ENCODE measurements at places on chromosomes 1 and 21.
A peak's percentile ranks its signal among the peaks of the same experiment; 100 is the strongest.

- DNase-seq: no peak
Observed at GRCh38 chr1:218953386-218953785, 220.3 kb upstream of the LYPLAL1 start.

DNA sequence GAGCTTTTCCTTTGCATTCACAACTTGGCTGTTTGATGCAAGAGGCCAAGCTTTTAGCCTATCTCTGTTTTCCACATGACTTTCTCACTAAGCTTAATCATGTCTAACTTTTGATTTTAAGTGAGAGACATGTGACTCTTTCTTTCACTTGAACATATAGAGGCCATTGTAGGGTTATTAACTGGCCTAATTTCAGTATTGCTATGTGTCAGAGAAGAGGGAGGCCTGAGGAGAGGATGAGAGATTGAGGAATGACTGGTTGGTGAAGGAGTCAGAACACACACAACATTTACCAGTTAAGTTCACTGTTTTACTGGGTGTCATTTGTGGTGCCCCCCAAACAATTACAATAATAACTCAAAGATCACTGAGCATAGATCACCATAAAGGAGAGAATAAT is 193.5 kb downstream of the CYYR1 start:
- no peak for DNase-seq

DNA sequence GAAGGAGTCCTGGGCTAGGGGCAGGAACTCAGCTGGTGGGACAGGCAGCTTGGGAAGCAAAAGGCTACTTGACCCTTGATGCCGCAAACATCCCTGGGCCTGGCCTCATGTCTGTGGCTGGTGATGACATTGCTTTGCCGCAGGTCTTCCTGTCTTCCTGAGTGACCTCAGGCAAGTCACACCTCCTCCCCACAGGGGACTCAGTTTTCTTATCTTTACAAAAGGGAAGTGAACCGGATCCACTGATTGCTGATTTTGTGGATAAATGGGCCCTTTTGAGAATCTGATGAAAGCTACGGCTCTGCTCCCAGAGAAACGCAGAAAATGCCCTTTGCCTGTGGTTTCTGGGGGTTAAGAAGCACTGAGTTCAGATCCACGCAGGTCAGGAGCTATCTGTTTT is 20.7 kb downstream of the PLOD1 start:
- no peak for DNase-seq

DNA sequence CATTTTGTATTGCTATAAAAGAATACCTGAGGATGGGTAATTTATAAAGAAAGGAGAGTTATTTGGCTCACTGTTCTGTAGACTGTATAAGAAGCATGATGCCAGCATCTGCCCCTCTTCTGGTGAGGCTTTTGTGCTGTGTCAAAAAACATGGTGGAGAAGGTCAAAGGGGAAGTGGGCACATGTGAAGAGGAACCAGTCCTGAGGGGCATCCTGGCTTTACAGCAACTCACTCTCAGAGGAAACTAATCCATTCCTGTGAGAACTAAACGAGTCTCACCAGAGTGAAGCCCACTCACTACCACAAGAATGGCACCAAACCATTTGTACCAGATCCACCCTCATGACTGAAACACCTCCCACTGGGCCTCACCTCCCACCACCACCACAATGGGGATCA is 18.8 kb upstream of the SELP start:
- DNase-seq: no peak

DNA sequence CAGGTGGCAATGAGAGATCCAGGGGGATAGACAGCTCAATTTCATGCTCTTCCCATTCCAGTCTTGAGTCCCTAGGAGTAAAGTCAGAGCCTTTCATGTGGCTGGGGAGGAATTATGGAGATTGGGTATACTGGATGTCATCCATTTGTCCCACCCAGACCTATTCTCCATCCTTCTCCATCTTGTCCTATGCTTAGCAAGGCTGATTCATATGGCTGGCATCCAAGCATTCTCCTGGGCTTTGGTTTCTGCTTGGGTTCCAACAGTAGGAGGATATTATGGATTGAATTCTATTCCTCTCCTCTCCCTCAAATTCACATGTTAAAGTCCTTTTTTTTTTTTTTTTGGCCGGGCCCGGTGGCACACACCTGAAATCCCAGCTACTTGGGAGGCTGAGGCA is 3.8 kb upstream of the CDC20 start:
- no peak for DNase-seq

DNA sequence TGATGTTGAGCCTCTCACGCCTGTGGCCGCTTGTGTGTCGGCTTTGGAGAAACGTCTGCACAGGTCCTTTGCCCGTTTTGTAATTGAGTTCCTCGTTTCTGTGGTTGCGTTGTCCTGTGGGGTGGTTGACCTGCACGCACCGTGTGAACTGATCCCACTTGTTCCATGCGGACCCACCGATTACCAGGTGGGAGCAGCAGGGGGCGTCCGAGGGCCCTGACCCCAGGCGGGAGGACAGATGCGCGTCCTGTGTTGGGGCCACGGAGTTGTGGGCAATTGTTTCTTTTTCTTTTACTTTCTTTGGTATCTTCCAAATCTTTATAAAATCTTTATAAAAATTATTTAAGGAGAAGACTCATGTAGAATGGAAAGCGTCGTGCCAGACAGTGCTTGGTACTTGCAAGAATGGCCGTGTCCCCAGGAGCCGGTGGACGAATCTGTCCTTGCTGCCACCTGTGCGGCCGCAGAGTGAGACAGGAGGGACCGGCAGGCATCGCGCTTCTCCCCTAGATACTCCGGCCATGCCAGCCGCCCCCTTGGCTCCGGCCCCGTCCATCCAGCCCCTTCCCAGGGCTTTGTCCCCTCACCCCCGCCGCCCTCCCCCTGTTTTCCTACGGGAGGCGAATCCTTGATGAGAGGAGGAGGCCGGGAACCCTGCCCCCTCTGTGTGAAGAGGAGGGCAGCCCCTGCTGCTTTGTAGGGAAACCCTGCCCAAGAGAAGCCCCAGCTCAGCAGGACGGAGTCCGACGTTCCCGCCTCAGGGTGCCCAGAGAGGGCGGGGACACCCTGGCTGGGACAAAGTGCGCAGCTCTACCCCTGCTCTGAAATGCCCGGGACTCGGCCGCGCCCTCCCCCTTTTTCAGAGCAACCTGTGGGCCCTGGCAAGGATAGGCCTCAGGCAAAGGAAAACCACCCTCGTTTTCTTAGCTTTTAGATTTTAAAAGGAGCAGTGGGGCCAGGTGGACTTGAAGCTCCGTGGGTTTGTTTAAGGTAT is 41.7 kb downstream of the PRKCZ start:
- peak; percentile 53 for DNase-seq

DNA sequence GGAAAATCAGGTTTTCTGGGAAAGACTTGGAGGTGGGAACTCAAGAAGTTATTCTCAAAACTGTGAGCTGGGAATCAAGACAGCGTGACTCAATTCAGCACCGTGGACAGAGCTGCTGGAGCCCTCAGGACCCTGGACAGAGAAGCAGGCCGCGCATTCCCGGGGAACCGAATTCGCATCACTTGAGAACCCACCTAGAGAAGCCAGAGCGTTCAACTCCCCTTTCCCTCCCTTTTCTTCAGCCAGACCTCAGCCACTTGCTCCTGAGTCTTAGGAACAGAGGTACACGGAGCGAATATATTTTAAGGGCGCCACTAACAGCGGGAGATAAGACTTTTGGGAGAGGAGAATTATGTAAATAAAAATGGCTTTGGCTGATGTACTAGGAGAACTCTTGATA is 2.0 kb upstream of the LIN28A start:
- peak; percentile 73 for DNase-seq

DNA sequence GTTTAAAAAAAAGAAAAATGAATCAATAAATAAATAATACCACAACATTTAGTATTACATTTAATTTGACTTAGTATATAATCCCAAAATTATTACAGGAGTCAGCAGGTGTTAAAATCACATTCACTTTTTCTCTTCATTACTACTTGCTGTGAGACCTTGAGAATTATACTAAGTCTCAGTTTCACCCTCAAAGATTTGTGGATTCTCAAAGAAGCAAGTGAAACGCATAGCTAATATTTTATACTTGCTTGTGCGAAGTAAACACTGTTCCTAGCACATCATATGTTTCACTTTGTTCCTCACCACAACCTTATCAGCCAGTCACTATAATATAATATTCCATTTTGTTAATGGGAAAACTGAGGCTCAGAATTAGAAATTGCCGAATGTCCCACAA is 4.0 kb downstream of the CLCA1 start:
- DNase-seq: no peak

DNA sequence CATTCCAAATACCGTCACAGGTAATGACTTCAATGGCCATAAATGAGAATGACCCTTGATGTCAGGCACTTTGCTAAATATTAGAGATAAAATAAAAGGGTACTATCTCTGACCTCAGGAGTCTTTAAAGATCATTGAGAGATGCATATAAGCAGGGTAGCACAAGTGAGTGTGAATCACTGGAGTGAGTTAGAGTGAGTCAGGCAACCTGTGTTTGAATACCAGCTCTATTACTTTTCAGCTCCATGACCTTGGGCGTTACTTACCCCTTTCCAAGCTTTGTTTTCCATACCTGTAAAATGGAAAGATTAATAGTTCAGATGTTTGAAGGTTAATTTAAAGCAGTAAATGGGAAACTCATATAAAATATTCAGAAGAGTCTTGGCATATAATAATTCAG is 1058.0 kb upstream of the ADGRL4 start:
- DNase-seq: no peak

- no peak for DNase-seq
Observed at GRCh38 chr21:42118901-42119300, 47.8 kb downstream of the UMODL1 start.

DNA sequence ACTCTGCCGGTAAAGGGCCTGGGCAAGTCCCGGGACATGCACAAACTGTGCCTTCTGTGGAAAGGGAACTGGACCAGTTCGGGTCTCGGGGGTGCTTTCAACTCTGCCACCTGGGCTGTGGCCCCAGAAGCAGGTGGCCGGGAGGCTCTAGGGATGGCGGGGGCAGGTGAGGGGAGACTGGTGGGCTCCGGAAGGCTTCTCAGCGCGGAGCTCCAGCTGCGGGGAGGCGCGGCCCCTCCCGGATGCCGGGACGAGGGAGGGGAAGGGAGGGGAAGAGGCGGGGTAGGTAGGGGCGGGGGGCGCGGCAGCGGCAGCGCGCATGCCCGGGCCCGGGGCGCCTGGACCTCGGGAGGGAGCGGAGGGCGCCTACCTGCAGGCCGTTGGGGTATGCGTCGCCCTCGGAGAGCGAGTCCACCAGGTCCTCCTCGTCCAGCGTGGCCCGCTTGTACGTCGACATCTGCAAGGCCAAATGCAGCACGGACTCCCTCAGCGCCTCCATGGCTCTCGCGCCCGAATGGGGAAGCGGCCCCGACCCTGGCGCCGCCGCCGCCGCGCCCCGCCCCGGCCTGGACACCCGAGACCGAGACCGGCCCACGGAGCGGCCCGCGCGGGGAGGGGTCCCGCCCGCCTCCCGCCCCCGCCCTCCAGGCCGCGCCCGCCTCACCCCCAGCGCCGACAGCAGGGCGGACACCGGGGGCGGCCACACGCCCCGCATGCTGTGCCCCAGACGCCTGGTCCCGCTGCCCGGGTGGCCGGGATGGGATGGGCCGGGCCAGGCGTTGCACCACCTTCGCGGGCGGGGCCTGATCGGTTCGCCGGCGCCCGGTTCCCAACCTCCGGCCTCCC is at the start of gene ECE1:
ECE1 (minus strand) TSS at position 764 of the 846 bp plus-strand sequence; CDS start at position 715, 49 bp downstream.
- peak; percentile 41 for DNase-seq

GRCh38 chr1:162889989-162890388 is 29.0 kb upstream of the CCDC190 start:
- no peak for DNase-seq

- no peak for DNase-seq
Observed at GRCh38 chr1:162951553-162952315, 90.8 kb upstream of the CCDC190 start.

- no peak for DNase-seq
Observed at GRCh38 chr1:40245686-40246085, 2.1 kb upstream of the TMCO2 start.
